ENCODE measurements at places on chromosomes 1 and 21.

DNA sequence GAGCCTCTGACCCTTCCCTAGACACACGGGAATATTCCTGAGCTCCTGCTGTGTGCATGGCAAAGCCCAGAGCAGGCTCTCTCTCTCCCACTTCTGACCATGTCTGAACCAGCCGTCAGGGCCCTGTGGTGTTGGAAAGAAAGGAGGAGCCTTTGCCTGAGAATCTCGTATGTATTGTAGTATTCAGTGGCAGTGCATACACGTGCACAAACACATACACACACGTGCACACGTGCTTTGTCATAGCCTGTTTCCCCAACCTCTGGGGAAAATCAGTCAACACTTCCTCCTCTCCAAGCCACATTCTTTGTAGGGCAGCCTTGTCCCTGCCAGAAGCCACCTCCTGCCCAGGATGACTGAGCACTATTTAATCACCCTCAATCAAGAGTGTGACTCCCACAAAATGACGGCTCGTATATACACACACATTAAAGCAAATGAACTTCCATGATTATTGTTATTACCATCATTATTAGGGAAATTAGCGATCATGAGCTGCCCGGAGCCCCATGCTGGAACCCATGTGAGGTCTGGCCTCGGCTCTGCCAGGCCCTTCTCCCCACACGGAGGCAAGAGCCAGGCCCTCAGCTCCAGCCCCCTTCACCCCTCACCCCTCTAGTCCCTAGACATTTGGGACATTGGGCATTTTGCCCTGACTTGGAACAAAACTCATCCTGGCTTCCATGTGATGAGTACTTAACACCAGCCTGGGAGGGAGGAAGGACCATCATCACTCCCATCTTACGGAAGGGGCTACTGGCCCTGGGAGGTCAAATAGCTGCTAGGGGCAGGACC, 331.9 kb downstream of the NPHP4 start:
- DNase-seq, result no peak

- DNase-seq, result no peak
Measured at GRCh38 chr1:2784854-2785630, 16.5 kb downstream of the TTC34 start.

GRCh38 chr1:245108909-245109308, 45.9 kb upstream of the KIF26B start:
- DNase-seq, result no peak

GRCh38 chr1:33410091-33410701, 20.7 kb downstream of the PHC2 start:
- DNase-seq, result peak; percentile 86

GRCh38 chr1:117795190-117795589, 134.2 kb downstream of the GDAP2 start:
- no peak for DNase-seq

- DNase-seq, result no peak
Measured at GRCh38 chr21:45856906-45857305, 124.7 kb upstream of the COL6A1 start.

DNA sequence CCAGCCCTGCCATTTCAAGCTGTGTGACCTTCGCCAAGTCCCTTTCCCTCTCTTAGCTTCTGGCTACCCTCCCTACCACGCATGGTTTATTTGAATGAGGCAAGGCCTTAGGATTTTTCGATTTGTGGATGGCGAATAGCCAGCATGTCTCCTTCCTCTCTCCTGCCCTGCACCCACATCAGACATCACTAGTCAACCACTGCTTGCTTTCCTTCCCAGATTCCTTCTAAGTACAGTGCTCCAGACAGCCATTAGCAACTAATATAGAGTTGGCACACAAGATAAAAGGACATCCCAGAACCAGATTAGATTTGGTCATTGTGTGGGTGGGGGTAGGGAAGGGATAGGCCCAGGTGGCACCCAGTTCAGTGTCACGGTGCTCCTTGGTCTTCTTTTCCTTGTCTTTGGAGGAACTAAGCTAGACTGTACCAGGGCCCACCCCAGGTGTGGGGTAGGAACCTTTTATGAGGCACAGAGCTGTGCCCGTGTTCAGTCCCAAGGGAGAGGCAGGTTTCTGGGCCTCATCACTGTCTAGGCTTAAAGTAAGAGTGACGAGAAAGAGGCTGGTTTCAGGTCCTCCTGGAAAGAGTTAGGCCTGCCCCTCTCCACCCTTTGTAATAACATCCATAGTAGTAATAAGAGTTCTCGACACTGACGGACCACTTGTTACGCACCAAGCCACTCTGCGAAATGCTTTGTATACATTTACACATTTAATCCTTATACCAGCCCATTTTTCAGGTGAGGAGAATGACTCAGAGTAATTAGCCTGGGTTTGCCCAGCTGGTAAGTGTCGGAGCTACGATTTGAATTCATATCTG, 8.6 kb downstream of the ALPL start:
- DNase-seq, result no peak

- DNase-seq, result no peak
Measured at GRCh38 chr1:171438441-171438840, 46.9 kb upstream of the PRRC2C start.

- DNase-seq, result no peak
Measured at GRCh38 chr1:241460098-241460873, 59.3 kb downstream of the FH start.

DNA sequence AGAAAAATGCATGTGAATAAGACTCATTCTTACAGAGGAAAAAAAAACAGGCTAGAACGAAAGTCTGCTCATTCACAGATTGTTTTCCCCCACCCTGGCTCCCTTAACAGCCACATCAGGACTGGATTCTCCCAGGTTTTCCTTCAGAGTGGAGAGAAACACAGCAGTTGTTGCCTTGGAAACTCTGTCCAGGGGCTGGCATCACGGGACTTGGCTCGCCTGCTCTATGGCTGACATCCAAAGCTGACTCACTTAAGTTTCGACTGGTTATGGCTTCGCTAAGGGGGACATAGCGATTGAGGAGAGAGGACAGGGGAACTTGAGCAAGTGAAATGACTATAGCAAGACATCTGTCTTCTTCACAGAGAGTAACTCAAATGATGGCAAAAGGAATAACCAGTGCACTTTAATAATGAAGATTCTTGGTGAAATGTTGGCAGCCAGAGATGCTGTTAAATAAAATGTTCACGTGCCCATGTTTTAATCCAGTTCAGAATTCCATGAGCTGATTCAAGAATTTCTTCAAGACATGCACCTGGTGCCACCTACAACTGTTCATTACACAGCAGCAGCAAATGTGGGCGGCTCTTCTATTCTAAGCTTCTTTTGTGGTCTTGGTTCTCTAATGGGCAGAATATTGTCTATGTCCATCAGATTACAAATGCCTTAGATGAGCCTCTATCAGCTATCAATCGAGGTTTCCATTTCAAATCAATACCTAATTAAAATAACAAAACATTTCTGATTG, 21.8 kb downstream of the MIS18A start:
- DNase-seq, result no peak

DNA sequence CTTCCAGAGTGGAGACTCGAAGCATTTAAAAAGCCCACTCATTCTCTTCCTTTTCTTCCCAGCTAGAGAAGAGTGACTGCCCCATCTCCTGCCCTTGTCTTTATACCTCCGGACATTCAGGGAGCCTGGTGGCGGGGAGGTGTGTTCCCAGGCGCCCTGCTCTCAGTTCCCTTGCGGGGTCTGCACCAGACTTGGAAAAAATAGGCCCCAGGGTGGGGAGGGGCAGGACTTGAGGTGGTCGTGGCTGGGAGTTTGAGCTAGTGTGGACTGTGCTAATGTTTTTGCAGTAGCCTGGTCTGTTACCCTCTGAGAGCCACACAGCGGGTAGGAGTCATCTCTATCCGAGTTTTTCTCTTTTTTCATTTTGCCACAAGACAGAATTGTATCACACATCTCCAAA, 139.1 kb downstream of the PEX14 start:
- no peak for DNase-seq

GRCh38 chr1:20224546-20224945, 38.2 kb upstream of the PLA2G2C start:
- DNase-seq, result peak; percentile 29

DNA sequence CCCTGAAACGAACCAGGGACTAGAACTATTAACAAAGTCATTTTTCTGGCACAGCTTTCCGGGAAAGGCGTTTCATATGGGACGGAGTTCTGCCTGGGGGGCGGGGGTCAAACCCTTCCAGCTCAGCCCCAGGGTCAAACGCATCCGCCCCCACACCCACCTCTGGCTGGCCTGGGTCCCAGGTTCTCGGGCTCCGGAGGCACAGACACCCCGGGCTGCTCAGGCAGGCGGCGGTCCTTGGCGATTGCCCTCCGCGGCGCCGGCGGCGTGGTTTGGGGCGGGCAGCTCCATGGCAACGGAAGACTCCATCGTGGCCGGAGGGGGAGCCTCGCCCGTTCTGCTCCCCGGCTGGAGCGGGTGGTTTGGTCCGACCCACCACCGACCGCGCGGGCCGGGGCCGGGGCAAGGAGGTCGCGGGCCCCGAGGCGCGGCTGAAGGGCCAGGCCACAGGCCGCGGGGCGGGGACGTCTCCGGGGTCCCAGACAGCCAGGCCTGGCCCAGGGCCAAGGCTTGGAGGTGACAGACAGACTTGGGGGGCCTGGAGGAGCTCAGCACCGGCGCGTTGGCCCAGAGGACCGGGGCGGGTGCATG, at the start of gene CFAP74:
Gene CFAP74, minus strand, starts transcription at position 246 of the 591 bp plus-strand sequence. CDS start 12,830 bp downstream, outside the sequence.
- DNase-seq, result peak; percentile 93

DNA sequence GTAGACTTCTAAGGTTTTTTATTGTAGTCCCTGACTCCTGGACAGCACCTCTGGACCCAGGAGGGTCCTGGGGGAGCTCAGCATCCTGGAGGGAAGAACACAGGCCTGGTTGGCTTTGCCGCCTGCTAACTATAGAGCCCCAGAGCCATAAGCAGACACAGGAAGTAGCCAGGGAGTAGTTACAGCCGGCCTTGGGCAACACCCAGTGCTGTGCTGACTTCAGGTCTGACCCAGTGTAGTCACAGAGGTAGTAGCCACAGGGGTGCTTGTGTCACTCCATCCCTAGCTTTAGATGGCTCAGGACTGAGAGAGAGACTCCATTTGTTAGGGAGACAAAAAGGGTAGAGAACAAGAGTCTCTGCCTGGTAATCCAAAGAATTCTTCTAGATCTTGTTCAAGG, 21.9 kb downstream of the MCOLN2 start:
- no peak for DNase-seq

DNA sequence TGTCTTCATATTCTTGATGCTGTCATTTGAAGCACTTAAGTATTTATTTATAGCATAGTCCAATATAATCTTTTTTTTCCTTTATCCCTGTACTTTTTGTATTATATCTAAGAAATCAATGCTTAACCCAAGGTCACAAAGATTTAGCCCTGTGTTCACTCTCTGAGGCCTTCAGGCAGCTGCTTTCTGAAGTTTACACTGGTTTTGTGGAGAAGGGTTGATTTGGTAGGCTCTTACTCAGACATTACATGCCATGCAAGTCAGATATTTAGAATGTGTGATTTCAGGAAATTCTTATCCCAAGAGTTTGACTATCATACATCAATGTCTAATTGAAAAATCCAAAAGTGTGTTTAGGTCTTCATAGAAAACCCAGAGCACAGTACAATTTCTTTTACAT, 56.3 kb downstream of the PALMD start:
- DNase-seq, result no peak

DNA sequence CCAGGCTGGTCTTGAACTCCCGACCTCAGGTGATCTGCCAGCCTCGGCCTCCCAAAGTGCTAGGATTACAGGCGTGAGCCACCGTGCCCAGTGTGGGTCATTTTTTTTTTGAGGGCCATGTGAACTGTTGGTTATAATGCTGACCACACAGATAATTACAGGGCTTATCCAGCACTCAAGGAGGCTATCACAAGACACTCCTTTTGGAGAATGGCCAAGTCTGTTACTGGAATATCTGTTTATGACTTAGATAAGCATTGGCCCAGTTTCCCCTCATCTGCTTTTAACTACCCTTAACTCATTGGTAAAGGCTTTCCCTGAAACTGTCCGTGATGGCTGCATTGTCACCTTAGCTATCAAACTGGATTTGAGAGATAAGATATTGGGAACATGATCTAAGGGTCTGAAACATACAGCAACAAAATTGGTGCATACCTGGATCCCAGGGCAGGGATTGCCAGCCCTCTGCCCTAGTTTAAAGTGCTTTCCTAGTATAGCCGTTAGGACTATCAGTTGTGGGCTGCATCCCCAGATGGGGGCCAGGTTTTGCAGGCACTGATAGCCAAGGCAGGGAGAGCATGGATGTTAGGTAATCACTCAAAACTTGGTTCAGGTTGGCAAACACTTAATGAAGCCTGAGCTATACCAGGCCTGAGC, 15.6 kb downstream of the SZT2 start:
- DNase-seq, result no peak

DNA sequence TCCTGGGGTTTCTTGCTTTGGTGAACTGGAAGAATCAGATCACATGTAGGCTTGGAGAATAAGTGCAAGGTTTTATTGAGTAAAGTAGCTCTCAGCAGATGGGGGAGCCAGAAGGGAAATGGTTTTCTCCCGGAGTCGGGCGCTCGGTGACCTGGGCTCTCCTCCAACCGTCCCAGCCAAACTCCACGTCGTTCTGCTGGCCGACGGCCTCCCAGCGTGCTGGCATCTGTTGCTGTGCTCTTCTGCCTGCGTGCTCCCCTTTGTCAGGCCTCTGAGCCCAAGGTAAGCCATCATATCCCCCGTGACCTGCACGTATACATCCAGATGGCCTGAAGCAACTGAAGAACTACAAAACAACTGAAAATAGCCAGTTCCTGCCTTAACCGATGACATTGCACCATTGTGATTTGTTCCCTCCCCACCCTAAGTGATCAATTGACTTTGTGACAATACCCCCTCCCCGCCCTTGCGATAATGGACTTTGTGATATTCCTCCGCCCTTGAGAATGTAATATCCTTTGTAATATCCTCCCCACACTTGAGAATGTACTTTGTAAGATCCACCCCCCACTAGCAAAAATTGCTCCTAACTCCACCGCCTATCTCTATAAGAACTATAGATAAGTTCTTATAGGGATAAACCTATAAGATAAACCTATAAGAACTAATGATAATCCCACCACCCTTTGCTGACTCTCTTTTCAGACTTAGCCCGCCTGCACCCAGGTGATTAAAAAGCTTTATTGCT, 88.3 kb downstream of the SMYD3 start:
- DNase-seq, result no peak

GRCh38 chr1:48570568-48570967, 98.6 kb upstream of the SPATA6 start:
- DNase-seq, result no peak

DNA sequence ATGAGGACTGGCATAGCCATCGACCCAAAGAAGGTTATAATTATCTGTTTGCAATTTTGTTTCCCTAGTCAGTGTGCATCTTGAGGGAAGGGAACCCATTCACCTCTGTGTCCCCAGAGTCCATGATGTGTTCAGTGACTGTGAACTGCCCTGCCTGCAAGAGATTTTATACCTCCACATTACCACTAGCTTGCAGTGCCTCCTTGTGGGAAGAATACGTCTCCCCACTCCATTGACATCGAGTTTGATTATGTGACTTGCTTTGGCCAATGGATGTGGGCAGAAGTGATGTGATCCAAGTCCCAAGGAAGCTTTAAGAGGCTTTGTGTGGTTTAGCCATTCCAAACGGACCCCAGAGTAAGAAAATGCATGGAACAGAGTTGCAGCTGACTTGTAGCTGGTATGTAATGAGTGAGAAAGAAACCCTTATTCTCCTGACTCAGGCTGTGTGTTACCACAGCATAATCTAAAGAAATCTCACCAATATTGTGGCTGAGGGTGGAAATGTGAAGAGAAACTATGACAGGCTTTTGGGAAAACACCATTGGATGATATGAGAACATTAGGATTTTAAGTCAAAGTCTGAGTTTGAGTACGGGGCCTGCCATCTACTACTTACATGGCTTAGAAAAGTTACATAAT, 47.8 kb upstream of the NRDC start:
- peak; percentile 61 for DNase-seq

- no peak for DNase-seq
Measured at GRCh38 chr1:54408147-54409066, 2.2 kb upstream of the SSBP3 start.

GRCh38 chr1:118290046-118290445, 105.0 kb upstream of the SPAG17 start:
- no peak for DNase-seq

Measured in neural progenitor cell (in vitro differentiated cells).